ENCODE measurements at places on chromosomes 12 and 14.

GRCh38 chr14:93033983-93034670 is 81.6 kb downstream of the ITPK1 start:
- DNase-seq, result no peak

GRCh38 chr14:33675415-33676130 is 275.3 kb downstream of the EGLN3 start:
- DNase-seq, result no peak

DNA sequence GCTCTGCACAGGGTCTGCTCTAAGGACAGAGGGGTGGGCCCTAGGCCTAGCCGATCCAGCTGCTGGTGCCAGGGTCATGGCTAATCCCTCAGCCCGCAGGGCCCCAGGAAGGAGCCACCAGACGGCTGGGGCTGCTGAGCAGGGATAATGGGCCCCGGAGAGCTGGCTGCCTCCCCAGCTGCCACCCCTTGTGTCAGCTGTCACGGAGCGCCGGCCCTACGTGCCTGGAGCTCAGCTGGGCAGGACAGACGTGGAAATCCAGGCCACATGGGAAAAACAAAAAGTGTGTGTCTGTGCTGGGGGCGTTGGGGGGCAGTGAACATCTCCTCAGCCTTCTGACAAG is 36.2 kb downstream of the CHGA start:
- DNase-seq, result no peak

GRCh38 chr12:131001493-131001892 is 47.8 kb downstream of the ADGRD1 start:
- no peak for DNase-seq

GRCh38 chr12:107967170-107967569 is 161.9 kb upstream of the WSCD2 start:
- DNase-seq, result no peak

DNA sequence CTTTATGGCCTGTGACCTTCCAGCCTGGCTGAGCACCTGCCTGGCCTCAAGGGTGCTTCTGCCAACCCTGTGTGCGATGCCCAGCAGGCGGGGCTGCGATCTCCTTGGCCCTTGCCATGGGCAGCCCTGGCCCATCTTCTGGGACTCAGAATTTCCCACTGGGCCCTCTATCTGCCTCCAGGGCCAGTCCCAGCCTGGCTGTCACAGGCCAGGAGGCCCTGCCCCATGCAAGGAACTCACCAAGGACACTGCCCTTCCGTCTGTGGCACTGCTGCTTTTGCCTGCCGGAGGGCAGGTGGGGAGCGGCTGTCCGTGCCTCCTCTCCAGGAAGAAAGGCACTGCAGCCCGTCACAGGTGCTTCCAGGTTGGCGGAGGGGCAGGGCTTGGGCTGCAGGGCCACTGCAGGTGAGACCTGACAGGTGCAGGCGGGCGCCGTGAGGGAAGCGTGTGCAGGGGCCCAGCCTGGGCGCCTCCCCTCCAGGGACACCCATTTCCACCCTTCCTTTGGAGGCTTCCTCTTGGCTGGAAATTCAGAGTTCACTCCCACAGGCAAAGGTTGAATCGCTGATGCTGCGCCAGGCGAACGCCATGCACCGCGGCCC is 177.8 kb downstream of the KIF26A start:
- no peak for DNase-seq

GRCh38 chr12:97148941-97149559 is 242.0 kb downstream of the NEDD1 start:
- DNase-seq, result peak; percentile 38

GRCh38 chr12:81450920-81451739 is 308.0 kb downstream of the PPFIA2 start:
- peak; percentile 34 for DNase-seq

DNA sequence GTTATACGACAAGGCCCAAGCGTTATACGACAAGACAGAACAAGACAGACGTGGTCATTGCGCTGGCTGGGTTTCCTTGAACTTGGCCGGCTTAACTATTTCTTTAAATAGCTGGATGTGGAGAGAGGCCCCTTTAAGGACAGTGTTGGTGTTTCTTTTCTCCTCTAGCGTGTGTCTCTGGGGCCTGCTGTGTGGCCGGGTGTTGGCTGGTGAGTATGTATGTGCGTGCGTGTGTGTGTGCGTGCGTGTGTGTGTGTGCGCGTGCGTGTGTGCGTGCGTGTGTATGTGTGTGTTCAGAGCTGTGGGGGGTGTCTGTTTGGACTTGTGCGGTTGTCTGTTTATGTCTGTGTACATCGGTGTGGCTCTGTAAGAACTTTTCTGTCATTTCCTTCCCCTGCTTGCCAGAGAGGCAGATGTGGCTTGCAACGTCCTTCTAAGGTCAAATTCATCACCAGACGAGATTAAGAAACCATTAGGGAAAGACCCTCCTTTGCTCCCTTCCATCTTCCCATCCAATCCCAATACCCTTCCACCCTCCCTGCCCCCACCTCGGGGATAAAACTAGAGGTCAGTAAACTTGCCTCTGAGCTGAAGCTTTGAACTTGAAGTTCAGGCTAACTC is 78.6 kb upstream of the TBX3 start:
- DNase-seq, result no peak

GRCh38 chr14:23712287-23712686 is 76.1 kb downstream of the DHRS2 start:
- DNase-seq, result no peak

- DNase-seq, result no peak
Observed at GRCh38 chr14:24804552-24805212, 170.7 kb upstream of the GZMB start.

- DNase-seq, result no peak
Observed at GRCh38 chr12:93526786-93527428, 45.6 kb upstream of the SOCS2 start.

DNA sequence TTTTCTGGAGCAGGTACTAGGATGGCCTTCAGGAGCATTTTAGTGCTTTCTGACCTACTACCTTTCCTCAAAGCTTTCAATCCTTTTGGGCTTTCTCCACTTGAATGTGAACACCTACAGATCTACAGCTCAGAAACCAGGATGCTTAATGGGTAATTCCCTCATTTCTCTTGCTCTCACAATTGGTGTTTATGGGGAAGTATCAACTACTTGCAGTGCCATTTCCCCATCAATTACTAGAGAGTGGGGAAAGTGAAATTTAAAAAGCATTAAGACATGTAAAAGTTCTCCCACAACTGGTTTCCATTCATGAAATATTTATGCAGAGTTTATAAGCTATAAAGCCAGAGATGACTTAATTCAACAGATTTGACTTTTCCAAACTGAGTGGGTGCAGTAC is 2.1 kb upstream of the YY1 start:
- DNase-seq, result no peak

- DNase-seq, result no peak
Observed at GRCh38 chr12:78181544-78182162, 351.0 kb downstream of the NAV3 start.

- no peak for DNase-seq
Observed at GRCh38 chr12:39287817-39288216, 155.1 kb downstream of the KIF21A start.

GRCh38 chr12:56677680-56678079 is 10.4 kb downstream of the PTGES3 start:
- DNase-seq, result no peak

- DNase-seq, result no peak
Observed at GRCh38 chr14:86777963-86778602, 1214.9 kb downstream of the GALC start.

- DNase-seq, result no peak
Observed at GRCh38 chr12:159156-159782, 54.7 kb downstream of the SLC6A12 start.

- no peak for DNase-seq
Observed at GRCh38 chr12:75923964-75924666, 107.5 kb downstream of the PHLDA1 start.

GRCh38 chr14:89542786-89543424 is 125.9 kb upstream of the FOXN3 start:
- DNase-seq, result no peak

GRCh38 chr14:37114002-37114401 is 58.4 kb downstream of the SLC25A21 start:
- no peak for DNase-seq

GRCh38 chr12:108597559-108598471 is at the start of gene TMEM119:
TMEM119 (minus strand) TSS chr12:108598084; CDS start chr12:108592383, 5,701 bp downstream.
- DNase-seq, result no peak

DNA sequence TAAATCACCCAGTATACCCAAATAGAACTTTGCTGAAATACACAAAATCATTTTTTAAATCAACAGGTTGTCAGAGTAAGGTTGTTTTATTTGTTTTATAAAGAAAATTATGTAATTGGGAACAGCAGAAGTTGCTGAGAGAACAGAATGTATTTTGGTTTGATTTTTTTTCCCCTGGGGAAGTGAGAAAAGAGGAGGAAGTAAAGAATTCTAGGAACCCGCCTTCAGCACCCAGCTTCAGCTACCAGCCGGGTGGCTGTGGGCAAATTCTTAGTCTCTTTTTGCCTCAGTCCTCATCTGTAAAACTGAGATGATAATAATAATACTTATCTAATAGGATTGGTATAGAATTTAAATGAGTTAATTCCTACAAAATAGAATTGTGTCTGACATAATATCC is 119.4 kb downstream of the SRGAP1 start:
- DNase-seq, result no peak

GRCh38 chr12:107033758-107034739 is 47.1 kb upstream of the MTERF2 start:
- DNase-seq, result no peak

DNA sequence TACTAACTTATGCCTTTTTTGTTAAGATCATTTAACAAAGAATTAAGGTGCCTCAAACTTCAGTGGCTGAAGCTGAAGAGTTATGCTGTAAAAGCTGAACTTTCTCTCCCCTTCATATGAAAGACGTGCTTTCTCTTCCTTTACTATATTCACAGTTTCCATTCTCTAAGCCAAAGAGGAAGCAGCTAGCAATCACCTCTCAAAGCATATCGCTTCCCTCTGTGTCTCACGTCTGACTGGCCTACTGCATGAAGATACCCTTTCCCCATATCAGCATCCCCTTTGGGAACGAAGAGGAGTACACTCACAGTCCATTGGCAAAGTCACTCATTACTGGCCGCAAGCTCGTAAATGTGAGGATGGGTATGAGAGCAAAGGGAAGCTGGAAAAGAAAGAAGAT is 34.9 kb downstream of the SLC11A2 start:
- no peak for DNase-seq

DNA sequence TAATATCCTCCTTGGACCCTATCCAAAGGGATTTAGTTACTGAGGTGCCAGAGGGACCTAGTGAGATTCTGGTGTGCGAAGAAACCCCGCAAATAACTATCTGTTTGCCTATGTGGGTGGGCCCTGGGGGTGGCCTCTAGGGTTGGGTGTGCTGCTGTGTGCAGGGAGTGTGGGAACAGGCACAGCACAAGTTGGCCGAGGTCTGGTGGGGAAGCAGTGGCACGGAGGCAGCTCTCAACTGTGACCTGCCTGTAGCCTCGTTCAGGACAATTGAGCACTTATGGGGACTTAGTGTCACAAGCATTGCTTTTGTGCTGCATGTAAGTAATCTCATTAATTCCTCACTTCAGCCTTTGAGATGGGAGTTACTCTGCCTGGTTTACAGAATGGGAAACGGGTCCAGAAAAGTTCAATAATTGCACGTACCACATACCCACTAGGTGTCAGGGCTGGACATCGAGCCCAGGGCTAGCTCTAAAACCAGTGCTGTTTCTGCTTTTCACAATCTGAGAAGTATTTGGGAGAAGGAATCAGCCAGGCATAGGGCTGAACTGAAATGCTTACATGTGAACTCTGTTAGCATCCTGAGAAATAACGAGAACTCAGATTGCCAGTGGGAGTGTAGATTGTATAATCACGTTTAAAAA is 58.8 kb downstream of the TECPR2 start:
- no peak for DNase-seq

DNA sequence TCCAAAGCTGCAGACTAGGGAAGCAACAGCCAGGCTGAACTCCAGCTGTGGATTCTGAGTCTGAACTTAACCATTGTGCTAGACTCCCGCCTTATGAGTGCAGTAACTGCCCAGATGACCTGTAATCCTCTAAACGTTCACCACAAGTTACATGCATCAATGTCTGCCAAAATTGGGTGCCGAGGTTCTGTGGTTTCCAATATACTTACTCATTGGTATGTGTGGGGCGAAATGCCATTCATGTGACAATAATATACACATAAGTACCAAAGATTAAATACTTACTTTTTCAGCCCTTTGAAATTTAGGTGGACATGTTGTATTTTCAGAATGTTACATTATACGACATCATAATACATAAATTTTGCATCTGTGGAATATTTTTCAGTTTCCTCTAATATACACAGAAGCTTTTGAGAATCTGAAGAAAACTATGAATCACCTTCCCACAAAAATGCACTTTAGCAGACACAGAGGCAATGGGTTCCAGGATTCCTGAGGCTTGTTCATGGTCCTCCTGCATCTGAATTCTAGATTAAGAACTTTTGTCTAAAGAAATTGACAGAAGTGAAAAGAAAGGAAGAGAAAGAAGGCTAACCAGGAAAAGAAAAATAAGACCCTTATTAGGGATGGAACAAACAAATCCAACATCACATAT is 31.7 kb downstream of the GRIP1 start:
- no peak for DNase-seq

GRCh38 chr14:99229654-99230207 is 42.3 kb downstream of the BCL11B start:
- no peak for DNase-seq
